Left cardiac atrium (tissue), 4 donors: ENCODE measurements at places on chromosomes 13 and 19. TPM values are rescaled to one million over a fixed set of nuclear protein-coding genes. Genes with fewer than 3 reads are reported as not detected.

Gene FLT3LG
- 4.9 TPM for total RNA-seq

Gene LACC1
- 7.5 TPM for total RNA-seq

Gene RFX1
- 12.3 TPM for total RNA-seq

DNA sequence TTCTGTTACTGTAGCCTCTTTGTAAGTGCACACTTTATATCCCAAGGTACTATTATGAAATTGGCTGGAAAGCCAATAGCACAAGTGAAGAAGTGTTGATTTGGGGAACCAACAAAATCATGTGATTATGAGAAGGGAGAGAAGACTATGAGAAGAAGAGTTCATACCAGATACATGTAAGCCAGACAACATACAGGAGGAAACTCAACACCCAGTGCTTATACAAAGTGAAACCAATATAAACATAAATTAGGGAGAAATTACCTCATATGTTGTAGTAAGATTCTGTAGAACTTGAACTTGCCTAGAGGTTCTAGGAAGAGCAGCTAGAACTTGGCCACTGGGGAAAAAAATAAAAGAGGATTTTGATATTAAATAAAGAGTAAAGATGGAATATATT, 17.4 kb downstream of the CPB2 start:
- DNase-seq = no peak

DNA sequence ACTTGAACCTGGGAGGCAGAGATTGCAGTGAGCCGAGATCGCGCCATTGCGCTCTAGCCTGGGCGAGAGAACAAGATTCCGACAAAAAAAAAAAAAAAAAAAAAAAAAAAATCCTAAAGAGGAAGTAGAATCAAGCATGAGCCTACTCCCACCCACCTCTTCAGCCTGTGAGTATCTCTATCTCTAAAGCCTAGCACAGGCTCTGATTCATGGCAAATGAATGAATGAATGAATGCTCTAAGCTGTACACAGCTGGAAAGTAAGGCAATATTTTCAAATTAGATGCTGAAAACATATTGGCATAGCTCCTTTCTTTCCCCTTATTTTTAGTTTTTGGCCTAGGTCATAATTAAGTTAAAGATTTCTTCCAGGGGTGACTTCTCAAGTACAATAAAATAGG, 35.7 kb upstream of the FAM216B start:
- no peak for DNase-seq

- peak; percentile 71 for DNase-seq
Observed at GRCh38 chr19:14031719-14032480, at the start of gene IL27RA. TSS of gene IL27RA (plus strand) at chr19:14031762. CDS start at chr19:14031873, 111 bp downstream.

GRCh38 chr13:98112456-98112855, 30.4 kb upstream of the FARP1 start:
- DNase-seq = no peak

- DNase-seq = no peak
Observed at GRCh38 chr13:80037505-80037888, 303.4 kb downstream of the SPRY2 start.

- DNase-seq = no peak
Observed at GRCh38 chr19:15015946-15016542, 33.2 kb upstream of the CASP14 start.

DNA sequence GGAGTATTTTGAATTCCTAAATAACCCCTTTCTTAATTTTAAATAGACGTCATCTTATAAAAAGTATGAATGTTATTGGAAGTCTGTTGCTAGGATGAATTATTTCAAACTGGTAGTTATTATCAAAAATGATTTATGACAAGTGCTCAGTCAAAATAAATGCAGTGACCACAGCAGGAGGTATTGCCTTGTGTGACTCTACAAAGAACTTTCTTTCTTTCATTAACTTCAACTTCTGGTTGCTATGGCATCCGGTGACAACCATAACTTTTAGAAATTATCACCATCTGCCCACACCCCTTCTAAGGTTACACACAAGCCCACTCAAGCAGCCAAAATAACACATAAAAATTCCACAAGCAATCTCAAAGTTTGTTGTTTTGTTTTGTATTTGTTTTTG, 189.9 kb downstream of the DACH1 start:
- DNase-seq = no peak
